ENCODE measurements at places on chromosomes 3 and 15.

GRCh38 chr3:73179601-73180000, 118.1 kb downstream of the EBLN2 start:
- no peak for DNase-seq

- no peak for DNase-seq
These were observed 17.9 kb upstream of the NMNAT3 start for GRCh38 chr3:139695426-139696313.

GRCh38 chr3:151327571-151328198, 1.7 kb downstream of the P2RY13 start:
- peak; percentile 27 for DNase-seq

GRCh38 chr3:177551431-177551836, 354.2 kb upstream of the TBL1XR1 start:
- DNase-seq: no peak

GRCh38 chr3:13706451-13706850, 157.5 kb downstream of the FBLN2 start:
- DNase-seq: no peak

GRCh38 chr15:58462547-58462946, 30.8 kb downstream of the LIPC start:
- no peak for DNase-seq

- peak; percentile 41 for DNase-seq
These were observed 421 bp downstream of the KLHL18 start for GRCh38 chr3:47283193-47283537.

GRCh38 chr3:139994891-139995290, 59.9 kb downstream of the CLSTN2 start:
- DNase-seq: no peak

GRCh38 chr3:45139372-45140140, 6.6 kb downstream of the CDCP1 start:
- no peak for DNase-seq

- DNase-seq: no peak
These were observed 75.6 kb downstream of the UBP1 start for GRCh38 chr3:33364531-33365128.

- DNase-seq: no peak
These were observed 39.4 kb upstream of the B3GNT5 start for GRCh38 chr3:183213415-183214276.

DNA sequence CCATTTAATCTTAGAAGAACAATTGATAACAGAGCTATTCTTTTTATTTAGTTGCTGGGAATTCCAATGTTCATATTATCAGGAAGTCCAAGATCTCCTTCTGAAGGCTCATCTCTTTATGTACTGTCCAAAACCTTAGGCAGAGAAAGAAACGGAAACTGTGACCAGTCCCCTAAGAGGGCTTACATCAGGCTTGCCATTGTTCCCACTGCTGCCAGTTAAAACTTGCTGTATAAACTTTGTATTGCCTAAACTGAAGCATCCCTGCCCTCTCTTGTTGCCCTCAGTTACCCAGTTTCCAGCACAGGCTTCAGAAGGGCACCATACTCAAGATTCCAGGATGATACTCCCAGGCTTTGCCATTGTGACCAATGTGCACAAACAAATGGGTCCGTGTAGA, 435.2 kb upstream of the NAALADL2 start:
- DNase-seq: no peak

GRCh38 chr3:190303884-190304283, 18.4 kb downstream of the CLDN1 start:
- DNase-seq: no peak

DNA sequence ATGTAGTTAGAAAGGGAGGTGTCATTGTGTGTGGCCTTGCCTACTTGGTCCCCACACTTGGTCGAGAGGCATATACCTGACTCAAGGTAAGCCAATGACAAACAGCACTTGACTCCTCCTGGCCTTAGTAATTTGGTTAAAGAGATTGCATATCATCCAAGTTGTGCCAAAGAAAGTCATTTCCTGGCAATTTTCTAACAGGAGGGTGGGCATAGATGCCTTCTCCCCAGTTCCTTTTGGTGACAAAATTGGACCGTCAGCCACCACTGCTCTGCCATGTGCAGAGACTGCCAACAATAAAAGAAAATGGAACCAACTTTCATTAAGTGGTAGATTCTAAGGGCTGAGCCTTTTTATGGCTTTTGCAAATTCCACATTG, 7.9 kb upstream of the LEKR1 start:
- DNase-seq: peak; percentile 16

GRCh38 chr3:52495777-52496602, 852 bp downstream of the STAB1 start:
- DNase-seq: peak; percentile 82
